ENCODE measurements at places on chromosomes 6 and 20.

GRCh38 chr20:22490287-22491193, 93.8 kb downstream of the FOXA2 start:
- no peak for DNase-seq

- DNase-seq: no peak
Observed at GRCh38 chr6:74170118-74170517, 474.1 kb downstream of the CD109 start.

GRCh38 chr20:3901028-3901705, 12.0 kb downstream of the PANK2 start:
- DNase-seq: no peak

- DNase-seq: no peak
Observed at GRCh38 chr6:168161371-168161750, 82.3 kb upstream of the FRMD1 start.

DNA sequence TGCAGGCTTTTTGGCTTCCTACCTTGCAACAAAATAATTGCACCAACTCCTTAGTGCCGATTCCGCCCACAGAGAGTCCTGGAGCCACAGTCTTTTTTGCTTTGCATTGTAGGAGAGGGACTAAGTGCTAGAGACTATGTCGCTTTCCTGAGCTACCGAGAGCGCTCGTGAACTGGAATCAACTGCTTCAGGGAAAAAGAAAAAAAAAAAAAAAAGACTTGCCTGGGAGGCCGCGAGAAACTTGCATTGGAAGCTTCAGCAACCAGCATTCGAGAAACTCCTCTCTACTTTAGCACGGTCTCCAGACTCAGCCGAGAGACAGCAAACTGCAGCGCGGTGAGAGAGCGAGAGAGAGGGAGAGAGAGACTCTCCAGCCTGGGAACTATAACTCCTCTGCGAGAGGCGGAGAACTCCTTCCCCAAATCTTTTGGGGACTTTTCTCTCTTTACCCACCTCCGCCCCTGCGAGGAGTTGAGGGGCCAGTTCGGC, 420 bp downstream of the SOX4 start:
- DNase-seq: no peak

GRCh38 chr6:20661721-20662120, 127.5 kb downstream of the CDKAL1 start:
- no peak for DNase-seq

DNA sequence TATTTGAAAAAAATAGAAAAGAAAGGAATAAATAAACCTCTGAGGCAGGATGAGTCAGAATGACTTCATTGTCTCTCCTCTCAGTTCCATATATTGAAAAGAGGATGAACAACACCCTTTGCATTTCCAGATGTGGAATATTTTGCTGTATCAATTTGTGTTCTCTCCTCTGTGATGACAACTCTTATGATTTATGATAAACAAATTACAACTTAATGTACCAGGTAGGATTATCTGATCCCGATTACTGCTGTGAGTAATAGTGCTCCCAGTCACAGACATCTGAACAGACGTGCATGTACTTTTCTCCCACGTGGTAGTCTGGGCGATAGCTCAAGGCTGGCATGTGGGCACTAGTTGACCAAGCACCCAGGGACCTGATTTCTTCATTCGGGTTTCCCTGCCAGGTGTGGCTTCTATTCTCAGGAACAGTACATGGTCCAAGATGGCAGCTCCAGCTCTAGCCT, 142.1 kb upstream of the SULF2 start:
- no peak for DNase-seq

- no peak for DNase-seq
Observed at GRCh38 chr6:9523462-9523861, 891.4 kb downstream of the TFAP2A start.

- DNase-seq: no peak
Observed at GRCh38 chr20:36785308-36785707, 11.7 kb upstream of the DSN1 start.

- DNase-seq: peak; percentile 76
Observed at GRCh38 chr20:50146732-50147662, 6.5 kb downstream of the PEDS1 start.

GRCh38 chr6:84462698-84463097, 235.3 kb upstream of the CEP162 start:
- DNase-seq: no peak

DNA sequence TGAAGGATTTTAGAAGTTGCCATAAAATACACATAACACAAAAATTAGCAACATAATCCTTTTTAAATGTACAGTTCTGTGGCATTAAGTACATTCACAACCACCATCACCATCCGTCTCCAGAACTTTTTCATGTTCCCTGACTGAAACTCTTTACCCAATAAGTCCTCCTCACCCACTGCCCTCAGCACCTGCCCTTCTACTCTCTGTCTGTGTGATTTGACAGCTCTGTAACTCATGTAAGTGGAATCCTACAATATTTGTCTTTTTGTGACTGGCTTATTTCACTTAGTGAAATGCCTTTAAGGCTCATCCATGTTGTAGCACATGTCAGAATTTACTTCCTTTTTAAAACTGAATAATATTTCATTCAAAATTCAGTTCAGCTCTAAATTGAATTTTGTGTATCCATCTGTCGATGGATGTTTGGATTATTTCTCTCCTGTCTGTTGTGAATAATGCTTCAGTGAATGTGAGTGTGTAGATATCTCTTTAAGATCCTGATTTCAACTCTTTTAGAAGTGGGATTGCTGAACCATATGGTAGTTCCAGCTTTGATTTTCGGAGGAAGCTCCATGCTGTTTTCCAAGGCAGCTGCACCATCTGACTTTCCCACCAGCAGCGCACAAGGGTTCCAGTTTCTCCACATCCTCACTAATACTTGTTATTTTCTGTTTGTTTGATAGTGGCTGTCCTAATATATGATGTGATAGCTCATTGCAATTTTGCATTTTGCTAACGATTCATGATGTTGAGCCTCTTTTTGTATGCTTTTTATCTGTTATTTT, 4.2 kb downstream of the ENTPD6 start:
- no peak for DNase-seq

Data from activated CD4-positive, alpha-beta T cell treated with anti-CD3 and anti-CD28 coated beads, Interleukin-2, amount 50 U/mL, for 1 hour (primary cell).